ENCODE measurements at places on chromosomes 16 and 17.

GRCh38 chr16:3188925-3189825 lies 1.2 kb downstream of the OR1F1 start:
- no peak for DNase-seq

- no peak for DNase-seq
These were observed at the start of gene PRCD for GRCh38 chr17:76539631-76540271. Gene PRCD, plus strand, starts transcription at chr17:76540044. Its CDS starts 98 bp downstream, at chr17:76540142.

- peak; percentile 64 for DNase-seq
These were observed 6.7 kb downstream of the NUPR1 start for GRCh38 chr16:28531777-28532744.

DNA sequence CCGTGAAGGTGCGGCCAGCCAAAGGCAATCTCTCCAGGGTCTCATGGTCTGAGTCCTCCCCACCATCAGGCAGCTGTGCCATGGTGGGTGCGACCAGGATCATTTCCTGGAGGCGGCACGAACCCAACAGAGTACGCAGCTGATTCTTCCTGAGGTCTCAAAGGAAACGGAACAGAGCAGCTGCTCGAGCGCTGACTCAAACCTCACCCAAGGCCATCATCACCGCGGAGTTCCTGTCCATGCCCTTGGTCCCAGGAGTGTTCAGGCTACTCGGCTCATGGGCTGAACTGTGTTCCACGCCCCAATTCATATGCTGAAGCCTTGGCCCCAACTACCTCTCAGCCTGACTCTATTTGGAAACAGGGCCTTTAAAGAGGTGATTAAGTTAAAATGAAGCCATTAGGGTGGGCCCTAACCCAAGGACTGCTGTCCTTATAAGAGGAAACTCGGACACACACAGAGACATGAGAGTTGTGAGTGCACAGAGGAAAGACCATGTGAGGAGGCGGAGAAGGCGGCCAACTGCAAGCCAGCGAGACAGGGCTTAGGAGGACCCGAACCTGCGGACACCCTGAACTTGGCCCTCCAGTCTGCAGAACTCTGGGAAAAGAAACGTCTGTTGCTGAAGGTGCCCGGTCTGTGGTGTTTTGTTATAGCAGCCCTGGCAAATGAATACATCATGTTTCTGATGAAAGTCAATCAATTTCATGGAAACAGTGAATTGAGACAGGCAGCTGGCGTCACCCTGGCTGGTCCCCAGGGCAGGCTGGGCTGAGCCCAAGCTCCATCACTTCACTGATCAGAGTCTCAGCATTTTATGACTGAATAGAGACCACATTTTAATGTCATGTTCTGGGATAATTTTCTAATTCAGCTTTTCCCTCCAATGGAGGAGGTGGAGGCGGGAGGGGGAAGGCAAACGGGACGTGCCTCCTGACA lies 13.7 kb downstream of the MXRA7 start:
- no peak for DNase-seq

GRCh38 chr17:40177275-40177874 lies at the start of gene RAPGEFL1:
Gene RAPGEFL1, plus strand, starts transcription at chr17:40177470. Its CDS starts 392 bp downstream, at chr17:40177862.
- DNase-seq = peak; percentile 84

- DNase-seq = no peak
These were observed 40.5 kb upstream of the KCNJ2 start for GRCh38 chr17:70128727-70129238.

- no peak for DNase-seq
These were observed 18.3 kb downstream of the SLC38A10 start for GRCh38 chr17:81276781-81277180.

GRCh38 chr17:50146927-50147665 lies 3.4 kb downstream of the PPP1R9B start:
- no peak for DNase-seq

- no peak for DNase-seq
These were observed 203.4 kb upstream of the FOXF1 start for GRCh38 chr16:86306811-86307513.

GRCh38 chr17:48037838-48038323 lies 284 bp upstream of the COPZ2 start:
- DNase-seq = no peak

DNA sequence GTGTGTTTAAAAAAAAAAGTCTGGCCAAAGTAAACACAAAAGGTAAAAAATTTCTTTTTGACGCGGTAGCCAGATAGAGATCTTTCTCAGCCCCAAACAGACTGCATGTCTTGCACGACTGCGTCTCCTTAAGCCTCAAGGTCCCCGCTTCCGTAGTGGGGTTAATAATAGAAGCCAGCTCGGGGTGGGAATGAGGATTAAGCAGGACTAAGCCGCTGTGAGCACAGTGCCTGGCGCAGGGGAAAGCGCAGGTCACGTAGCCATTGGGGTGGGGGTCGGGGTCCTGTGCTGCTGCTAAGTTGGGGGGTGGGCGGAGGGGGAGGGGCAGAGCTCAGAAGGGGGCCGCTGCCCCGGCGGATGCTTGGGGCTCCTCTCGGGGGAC lies 521 bp downstream of the GGA2 start:
- no peak for DNase-seq

DNA sequence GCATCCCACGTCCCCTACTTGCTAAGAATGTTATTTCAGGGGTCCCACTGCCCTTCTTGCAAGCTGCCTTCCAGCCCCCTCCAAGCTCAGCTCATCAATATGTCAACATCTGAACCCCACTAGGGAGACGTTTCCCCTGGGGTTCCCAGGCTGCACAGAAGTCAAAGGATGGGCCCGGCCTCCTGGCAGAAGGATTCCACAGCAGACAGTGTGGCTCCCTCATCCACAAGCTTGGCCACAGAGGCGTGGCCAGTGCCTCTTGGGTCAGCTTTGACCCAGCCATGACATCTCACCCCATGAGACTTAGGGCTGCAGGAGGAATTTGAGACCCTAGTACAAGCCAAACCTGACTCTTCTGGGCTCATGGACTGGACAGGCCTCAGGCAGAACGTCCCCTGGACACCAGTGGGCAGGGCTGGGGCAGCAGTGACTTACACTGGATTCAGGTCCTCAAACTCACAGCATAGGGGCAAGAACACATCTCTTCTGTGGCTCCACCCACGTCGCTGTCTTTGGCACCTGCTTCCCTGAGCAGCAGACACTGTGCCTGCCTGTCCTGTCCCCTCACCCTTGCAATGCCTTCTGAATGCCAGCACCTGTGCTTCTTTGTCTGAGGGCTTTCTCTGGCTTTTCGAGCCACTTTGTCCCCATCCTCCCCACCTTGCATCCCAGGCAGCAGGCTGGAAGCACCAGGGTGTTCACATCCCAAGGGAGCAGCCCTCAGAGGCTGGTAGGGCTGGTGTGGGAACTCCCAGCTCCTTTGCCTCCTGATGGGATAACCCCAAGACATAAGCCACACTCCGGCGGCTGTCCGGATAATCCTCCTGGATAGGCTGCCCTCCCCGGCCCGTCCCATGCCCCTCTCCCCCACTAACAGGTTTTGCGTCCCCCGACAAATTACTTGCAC lies 56.0 kb upstream of the ENPP7 start:
- DNase-seq = no peak

- no peak for DNase-seq
These were observed 37.5 kb upstream of the RBFOX3 start for GRCh38 chr17:79648181-79648831.

DNA sequence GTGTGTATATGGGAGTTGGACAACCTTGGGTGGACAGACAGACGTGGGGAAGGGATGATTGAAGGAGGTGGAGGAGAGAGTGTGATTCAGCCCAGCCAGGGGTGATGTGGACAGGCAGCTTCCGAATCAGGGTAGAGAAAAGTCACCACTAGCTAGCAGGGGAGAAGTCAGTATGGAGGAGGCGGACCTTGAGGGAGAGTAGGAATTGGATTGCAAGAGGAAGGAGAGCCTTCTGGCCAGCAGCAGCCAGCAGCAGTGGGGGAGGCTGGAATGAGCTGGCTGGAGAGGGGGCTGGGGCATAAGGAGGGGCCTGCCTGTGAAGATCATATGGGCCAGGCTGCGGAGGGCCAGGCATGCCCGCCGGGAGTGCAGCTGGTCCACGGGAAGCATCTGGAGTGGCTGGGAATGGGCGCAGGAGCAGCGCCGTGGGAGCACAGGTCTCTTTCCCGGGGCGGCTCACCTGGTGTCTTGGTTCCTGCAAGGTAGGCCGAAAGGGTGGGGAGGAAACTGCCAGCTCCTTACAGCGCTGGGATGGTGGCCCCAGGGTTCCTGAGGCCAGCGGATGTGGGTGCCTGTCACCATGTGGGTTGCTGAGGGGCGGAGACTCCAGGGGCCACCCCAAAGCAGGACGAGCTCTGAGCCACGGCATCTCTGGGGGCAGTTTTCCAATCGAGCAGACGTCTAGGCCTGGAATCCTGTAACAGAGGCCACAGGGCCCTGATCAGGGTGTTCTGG lies 235.3 kb downstream of the SEC14L1 start:
- DNase-seq = no peak

GRCh38 chr17:75116737-75117136 lies 7.0 kb downstream of the ARMC7 start:
- no peak for DNase-seq

GRCh38 chr17:47992216-47992615 lies 21.3 kb downstream of the CDK5RAP3 start:
- DNase-seq = no peak

GRCh38 chr17:60103957-60104356 lies 25.2 kb upstream of the HEATR6 start:
- no peak for DNase-seq

GRCh38 chr16:17466876-17467275 lies 3.9 kb downstream of the XYLT1 start:
- DNase-seq = no peak

- no peak for DNase-seq
These were observed 24.2 kb downstream of the TOM1L2 start for GRCh38 chr17:17947966-17948365.

DNA sequence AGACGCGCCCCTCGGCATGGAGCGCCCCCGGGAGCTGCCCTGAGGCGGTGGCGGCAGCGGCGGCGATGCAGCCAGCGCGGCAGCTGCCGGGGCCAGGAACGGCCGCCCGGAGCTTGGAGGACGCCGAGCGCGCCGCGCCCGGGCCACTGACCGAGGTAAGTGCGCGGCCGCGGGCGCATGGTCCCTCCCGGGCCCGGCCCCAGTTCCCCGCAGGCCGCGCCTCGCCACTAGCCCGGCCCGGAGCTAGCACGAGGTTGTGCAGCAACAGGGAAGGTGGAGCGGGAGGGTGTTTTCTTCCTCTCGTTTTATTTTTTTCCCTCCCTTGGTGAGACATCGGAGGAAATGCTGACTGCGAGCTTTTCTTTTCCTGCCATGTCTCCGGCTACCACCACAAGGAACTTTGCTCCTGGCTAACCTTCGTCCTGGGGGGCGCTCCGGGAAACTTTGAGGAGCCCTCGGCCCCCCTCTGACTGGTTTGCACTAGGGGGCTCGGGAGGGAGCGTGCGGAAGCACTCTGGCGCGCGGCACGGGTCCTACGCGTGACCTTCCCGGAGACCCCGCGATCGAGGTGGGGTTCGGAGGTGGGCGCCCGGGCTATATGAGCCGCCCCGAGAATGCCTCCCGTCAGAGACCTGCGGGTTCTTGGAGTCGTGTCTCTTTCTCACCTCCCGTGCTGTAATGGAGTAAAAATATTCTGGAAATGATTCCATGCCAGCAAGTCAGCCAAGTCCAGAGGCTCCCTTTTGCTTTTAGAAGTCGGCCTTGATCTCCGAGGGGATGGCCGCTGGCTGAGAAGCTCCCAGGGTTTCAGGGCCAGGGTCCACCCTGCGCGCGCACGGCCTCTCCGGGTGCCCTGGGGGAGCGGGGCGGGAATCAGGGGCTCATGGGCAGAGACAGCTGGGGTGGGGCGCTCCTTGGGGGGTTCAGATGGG lies 868 bp downstream of the KCNJ12 start:
- DNase-seq = no peak

DNA sequence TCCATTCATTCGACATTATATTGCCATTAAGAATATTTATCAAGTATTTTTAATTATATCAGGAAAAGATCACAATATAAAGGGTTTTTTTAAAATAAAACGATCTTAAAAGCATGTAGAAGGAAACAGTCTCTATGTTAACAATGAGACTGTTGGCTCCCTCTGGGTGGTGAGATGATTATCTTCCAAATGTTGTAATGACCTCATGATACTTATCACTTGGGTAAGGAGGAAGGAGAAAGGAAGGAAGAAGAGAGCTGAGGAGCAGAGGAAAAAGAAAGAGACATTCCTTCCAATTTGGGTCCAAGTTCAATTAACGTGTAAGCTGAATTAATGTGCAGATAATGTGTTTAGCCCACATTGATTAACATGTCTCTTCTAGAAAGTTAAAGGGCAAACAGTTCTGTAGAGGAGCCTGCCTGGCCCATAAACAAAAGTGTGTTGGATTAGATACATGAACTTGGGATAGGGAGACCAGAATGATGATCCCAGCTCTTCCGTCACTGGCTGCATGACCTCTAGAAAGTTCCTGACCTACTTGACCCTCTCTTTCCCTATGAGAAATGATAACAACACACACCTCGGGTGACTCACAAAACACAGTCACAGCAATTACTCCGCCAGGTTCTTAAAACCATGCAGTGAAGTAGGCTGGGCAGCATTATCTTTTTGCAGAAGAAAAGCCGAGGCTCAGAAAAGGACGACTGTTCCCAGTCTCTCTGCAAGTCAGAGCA lies 32.0 kb downstream of the PIMREG start:
- no peak for DNase-seq

GRCh38 chr17:28940142-28940541 lies 11.2 kb downstream of the PHF12 start:
- no peak for DNase-seq

DNA sequence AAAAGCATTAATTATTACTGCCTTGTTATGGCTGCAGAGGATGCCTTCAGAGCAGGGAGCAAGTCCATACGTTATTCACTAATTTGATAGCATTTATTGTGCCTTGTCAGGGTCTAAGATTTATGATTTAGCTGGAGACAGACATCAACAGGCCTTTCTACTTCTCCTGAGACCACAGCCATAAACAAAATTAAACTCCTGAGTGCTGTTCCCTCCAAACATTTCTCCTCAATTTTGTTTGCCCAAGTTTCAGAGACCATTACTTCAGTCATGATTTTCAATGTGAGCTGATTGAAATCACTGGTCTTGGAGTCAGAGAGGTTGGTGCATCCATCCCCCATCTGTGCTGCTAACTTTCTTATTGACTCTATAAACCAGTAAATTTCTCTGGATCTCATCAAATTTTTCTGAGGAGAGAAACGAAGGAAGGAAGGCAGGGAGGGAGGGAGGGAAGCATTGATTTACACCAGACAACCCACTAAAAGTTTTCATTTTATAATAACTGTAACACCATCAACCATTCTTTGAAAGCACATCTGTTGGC lies 423.6 kb upstream of the CDH11 start:
- no peak for DNase-seq

DNA sequence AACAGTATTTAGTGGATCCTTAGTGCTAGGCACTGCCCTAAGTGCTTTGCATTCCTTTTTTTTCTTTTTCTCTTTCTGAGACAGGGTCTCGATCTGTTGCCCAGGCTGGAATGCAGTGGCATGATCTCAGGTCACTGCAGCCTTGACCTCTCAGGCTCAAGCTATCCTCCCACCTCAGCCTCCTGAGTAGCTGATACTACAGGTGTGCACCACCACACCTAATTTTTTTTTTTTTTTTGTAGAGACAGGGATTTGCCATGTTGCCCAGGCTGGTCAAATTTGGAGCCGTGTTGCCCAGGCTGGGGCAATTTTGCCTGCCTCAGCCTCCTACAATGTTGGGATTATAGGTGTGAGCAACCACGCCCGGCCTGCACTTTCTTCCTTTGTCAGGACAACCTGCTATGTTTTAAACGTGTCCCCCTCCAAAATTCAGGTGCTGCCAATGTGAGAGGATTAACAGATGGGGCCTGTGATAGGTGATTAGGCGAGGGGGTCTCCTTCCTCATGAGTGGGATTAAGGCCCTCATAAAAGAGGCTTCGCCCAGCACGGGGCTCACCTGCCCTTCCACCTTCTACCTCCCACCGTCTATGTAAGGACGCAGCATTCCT lies 5.4 kb downstream of the NQO1 start:
- no peak for DNase-seq

Measured in mucosa of gallbladder (tissue), 1 donor.